Stimulated activated CD4-positive, alpha-beta T cell treated with anti-CD3 and anti-CD28 coated beads, Interleukin-1b, Interleukin-23, amount 100 ng/mL, for 1 hour (primary cell): ENCODE measurements at places on chromosomes 3 and 15.

DNA sequence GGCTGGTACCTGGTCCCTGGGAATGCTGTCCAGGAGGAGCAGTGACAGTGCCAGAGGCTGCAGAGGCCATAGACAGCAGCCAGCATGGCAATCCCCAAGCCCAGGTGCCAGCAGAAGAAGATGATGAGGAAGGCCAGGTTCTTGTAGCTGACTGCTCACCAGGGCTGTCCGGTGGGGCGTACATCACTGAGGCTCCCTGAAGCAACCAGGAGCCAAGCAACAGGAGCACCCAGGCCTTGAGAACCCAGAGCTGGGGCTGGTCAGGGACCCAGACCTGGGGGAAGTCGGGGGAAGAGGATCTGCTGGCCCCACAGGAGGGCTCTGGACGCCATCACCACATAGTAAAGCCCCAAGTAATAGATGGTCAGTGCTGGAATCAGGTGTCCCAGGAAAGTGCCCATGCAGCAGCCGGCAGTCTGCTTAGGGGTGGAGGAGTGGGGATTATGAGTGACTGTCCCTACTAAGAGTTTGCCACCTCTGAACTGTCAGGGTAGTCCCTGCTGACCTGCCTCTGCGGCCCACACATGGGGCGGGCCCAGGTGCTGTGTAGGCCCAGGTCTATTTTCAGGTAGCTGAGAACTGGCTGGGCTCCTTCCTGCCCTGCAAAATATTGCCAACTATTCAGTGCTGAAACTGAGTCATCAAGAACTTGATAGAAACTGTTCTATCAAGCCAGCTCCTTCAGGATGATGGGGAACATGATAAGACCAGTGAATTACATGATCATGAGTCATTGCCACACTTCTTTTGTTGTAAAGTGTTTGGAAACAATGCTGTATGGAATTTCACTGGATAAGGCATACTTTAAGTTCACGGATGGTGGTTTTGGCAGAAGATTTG lies 68.7 kb downstream of the CHRD start:
- DNase-seq = no peak

DNA sequence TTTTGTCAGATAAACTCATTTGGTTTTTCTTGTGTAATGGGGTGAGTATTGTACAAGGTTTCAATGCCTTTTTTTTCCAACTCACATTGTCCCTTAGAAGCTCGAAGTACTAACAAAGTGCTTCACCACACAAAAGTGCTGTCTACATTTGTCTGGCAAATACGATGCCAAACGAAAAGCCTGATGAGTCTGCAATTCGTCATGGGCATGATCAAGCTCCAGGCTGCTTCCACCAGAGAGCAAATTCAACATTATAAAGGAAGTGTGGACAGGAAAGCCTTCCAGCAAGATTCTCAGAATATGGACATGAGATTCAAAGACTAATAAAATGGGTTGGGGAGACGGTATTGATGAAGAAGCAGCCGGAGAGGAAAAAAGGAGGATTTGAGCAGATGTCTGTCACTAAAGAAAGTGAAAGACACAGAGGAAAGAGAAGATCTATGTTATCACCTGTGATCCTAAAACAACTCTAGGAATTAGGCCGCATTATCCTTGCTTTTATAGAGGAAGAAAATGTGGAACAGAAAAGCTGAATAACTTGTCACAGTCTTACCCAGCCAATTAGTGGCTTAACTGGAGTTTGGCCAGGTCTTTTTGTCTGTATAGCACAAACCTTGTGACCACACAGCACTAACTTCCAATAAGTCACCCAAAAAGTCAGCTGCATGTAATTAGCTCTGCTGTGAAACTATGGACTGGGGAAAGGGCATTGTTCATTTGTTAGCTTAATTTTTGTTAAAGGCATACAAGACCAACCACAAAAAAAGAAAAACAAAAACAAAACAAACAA lies 494.8 kb downstream of the FHIT start:
- DNase-seq = no peak

GRCh38 chr15:67164401-67164791 lies 90.1 kb downstream of the AAGAB start:
- no peak for DNase-seq

GRCh38 chr3:33732394-33732793 lies 14.3 kb upstream of the CLASP2 start:
- DNase-seq = no peak

DNA sequence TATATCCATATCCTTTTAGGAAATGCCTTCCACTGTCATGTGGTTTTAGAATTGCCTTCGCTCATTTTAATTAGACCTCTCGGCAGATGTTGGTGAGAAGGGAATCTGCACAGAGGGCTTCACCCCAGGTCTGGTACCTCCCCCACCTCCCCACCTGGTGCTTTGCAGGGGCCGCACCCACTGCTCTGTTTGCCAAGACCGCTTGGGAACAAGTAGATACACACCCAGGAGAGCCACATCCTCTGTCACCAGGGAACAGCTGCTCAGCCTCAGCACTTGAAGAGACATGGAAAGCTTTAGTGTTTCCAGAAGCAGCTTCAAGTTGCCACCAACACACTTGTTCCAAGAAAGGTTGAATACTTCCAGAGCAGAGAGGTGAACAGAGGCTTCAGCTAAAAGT lies 21.8 kb downstream of the LRRC31 start:
- no peak for DNase-seq

DNA sequence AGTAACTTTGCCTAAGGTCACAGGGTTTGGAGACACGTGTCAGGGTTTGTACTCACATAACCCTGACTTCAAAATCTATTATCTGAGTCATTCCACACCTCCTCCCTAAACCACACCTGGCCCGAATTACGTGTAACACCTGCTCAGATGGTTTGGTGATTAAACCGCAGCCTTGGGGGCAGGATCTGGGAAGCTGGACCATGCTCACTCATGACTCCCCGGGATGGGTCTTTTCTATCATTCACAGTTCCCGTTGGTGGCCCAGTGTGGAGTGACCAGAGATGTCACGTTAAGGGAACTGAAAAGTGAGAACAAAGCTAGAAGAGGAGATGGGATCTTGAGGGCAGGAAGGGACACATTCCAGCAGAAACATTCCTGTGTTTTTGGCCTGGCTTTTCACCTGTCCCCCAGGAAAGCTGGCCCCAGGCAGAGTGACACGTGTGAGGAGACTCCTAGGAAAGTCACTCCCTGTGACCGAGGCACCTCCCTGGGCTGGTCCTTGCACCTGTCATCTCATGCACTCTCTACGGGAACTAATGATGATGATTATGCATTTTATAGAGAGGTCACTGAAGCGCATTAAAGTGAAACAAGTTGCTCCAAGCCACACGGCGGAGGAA lies 75.4 kb upstream of the POMGNT2 start:
- no peak for DNase-seq

DNA sequence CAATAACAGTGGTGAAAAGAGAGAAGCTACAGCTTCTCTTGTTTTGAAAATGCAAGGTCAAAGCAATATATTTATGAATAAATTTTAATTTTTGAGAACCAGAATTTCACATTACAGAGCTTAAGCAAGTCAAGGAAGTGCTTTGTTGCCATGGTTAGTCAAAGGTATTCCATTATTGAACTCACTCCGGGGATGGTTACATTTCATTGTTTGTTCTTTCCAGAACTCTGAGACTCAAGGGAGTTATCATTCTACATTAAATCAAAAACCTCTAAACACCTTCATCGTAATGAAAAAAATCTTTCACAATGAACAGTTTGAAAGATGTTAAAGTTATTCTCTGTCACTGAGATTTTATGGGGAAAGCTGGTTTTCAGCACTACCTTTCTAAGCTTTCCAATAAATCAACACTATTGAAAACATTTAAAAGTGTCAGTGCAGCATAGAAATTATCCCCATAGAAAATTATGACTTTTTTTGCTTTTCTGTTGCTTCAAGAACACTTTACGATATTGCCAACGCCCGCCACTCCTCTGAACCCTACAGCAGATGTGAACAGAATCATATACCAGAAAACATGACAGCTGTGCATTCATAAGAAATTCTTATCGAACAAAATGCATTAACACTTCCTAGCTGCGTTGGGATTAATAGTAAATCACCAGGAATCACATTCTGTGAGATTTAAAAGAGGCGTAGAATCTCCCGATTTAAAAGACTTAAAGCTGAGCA lies 83.0 kb downstream of the OTOL1 start:
- DNase-seq = no peak

DNA sequence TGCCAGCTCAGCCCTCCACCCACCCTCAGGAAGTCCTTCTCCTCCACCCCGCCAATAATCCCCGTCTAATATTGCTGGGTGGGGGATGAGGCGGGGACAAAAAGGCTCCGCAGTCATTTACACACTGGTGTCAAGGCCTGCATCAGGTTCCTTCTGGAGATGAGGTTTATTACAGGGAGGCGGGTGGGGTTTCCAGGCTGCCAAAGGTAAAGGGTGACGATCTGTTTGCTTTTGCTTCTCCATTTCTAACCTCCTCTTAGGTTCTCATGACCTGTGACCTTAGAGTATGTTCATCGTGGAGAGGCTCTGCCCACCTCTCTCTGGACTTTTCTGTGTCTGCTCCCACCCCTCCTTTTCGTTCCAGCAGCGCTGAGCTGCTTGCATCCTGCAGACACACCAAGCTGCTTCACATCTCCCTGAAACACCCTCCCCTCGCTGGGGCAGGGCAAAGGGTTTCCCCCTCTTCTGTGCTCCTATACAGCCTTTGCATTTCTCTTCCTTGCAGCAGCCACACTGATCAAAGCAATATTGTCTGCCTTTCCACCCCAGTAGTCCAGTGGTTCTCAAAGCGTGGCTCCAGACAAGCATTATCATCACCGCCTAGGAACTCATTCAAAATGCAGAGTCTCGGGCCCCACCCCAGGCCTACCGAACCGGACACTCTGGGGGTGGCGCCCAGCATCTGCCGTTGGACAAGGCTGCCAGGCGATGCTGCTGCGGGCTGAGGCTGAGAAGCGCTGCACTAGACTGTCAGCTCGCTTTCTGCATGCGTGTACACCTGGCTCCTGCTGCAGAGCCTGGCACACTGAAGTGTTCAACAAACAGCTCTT lies 26.6 kb downstream of the CA12 start:
- no peak for DNase-seq

DNA sequence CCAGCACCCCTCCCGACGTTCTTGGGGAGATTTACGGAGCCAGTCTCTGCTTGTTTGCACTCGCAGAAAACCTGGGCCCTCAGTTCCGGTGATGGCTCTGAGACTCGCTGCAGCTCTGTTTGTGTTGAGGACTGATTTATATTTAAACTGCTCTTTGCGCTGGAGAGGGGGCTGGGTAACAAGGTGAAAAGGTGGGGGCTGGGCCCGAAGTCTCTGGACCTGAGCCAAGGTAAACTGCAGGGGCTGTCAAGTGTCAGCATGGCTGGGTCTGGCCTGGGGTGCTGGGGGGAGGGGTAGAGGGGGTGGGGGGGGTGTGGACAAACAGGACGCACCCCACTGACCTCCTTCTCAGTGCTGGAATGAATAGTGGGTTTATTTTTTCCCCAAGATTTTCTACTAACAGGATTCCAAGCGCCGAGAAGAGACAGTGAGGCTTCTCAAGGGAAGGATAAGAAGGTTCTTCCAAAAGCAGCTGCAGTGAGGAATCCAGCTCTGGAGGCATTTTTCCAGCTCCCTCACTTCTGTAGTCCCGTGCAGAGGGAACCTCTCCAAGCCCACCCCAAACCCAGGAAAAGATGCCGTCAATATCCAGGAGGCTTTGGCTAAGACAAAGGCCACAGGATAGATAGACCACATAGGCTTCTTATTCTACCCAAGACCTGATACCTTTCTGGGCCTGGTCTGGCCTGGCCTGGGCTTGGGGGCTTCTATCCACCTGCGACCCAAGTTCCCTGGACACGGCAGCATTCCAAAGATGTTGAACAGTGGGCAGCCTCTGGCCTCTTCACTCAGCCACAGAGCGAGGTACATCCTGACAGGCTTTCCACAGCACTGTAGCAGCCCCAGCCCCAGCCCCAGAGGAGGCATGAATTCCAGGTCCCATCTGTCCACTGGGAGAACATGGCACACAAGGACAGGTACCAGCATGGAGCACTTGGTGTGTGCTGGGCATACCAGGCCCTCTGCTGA lies 938 bp upstream of the SLCO2A1 start:
- DNase-seq = no peak

DNA sequence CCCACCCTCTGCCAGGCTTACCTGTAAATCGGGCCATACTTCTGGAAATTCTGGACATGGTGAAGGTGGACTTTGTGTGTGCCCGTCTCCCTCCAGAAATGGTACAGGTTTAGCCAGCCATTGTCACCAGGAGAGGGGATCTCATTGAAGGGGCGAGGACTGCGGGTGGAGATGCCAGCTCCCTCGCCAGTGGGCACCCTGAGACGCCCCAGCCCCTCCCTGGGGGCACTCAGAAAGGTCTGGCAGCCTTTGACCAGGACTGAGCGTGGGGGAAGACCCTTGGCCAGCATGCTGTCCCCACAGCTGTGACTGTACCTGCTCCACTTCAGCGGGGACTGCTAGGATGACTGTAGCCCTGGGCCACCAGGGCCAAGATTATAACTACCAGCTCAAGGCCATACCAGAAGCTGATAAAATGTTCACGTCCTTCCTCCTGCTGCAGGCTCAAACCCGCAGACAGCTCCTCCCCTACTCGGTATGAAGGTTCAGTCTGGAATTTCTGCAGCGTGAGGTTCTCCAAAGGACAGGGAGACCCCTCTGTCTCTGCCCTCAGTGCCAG lies at the start of gene CYP11A1:
Gene CYP11A1 (minus strand): TSS at position 351 of the 559 bp plus-strand sequence. CDS start 61 bp downstream, at position 290.
- DNase-seq = no peak

GRCh38 chr3:67145738-67146137 lies 147.6 kb downstream of the KBTBD8 start:
- DNase-seq = no peak

GRCh38 chr15:65385870-65386258 lies 8.1 kb upstream of the IGDCC3 start:
- DNase-seq = no peak

DNA sequence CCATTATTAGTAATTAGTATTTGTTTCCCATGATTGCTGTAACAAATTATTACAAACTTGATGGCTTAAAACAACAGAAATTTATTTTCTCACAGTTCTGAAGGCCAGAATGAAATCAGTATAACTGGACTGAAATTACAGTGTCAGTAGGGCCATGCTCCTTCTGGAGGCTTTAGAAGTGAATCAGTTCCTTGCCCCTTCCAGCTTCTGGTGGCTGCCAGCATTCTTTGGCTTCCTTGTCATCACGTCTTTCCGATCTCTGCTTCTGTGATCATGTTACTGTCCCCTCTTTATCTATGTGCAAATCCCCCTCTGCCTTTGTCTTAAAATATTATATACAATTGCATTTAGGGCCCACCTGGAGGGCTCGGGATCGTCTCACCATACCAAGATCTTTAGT lies 92.0 kb downstream of the FOXB1 start:
- DNase-seq = no peak

DNA sequence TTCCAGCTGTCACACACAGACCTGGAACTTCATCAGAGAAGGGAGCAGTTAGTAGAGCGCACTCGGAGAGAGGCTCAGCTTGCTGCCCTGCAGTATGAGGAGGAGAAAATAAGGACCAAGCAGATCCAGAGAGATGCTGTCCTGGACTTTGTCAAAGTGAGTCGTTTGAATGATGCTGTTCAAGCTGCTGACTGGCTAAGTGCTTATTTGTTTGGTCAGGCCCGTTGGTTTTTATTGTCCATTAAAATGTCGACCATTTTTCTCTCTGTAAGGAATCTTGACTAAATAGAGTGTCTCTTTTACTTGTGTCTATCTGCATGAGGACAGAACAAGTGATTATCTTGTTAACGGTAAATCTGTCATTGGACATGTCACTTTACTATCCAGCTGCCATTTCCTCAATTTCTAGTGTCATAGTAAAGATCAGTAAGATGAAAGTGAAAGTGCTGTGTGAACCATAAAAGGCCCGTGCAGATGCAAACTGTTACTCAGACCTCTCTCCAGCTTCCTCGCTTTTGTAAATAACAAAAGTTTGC lies 56.9 kb downstream of the LRCH3 start:
- no peak for DNase-seq

- DNase-seq = no peak
Observed at GRCh38 chr3:195076981-195077610, 193.9 kb downstream of the XXYLT1 start.
